ENCODE measurements at places on chromosomes 7 and 10.

DNA sequence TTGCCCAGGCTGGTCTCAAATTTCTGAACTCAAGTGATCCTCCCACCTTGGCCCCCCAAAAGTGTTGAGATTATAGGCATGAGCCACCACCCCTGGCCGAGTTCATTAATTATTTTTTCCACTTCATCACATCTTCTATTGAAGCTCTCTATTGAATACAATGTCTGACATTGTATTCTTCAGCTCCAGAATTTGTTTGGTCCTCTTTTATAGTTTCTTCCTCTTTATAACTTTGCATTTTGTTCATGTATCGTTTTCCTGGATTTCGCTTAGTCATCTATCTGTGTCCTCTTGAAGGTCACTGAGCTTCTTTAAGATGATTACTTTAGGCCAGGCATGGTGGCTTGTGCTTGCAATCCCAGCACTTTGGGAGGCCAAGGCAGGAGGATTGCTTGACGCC, 30.2 kb downstream of the NOM1 start:
- DNase-seq, result no peak

GRCh38 chr7:44448922-44449583, 41.4 kb downstream of the NUDCD3 start:
- DNase-seq, result no peak

GRCh38 chr7:2060701-2061100, 172.0 kb downstream of the MAD1L1 start:
- no peak for DNase-seq

DNA sequence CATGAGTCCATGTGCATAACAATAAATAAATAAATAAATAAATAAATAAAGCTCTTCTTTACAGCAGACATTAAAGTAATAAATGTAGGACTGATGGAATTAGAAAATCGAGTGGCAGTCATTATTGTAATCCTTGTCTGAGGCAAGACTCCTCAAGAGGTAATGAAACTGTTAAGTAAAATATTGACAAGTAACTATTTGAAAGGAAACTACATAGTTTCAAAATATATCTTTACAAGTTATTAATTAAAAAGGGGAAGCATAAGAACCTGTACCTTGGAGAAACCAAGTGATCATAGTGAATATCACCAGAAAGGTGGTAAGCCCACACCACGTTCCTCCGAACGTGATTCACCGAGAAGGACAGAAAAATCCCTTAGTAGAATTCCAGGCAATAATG, 285.6 kb upstream of the SORCS1 start:
- no peak for DNase-seq

- DNase-seq, result no peak
Observed at GRCh38 chr7:110541962-110542361, 549.0 kb upstream of the LRRN3 start.

DNA sequence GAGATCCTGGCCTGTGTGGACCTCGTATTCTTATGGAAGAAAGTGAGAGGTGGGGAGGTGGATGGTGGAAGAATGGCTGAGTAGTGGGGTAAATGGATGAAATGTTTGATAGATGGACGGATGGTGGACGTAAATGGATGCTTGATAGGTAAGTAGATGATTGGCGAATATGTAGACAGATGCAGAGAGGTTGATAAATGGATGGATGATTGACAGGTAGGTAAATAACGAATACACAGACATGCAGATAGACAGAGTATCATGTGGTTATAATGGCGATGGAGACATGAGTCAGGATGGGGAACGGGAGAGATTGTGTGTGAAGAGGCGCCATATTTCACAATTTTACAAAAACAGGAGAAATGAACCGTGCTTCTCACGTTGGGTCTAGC, 219.5 kb downstream of the DIP2C start:
- no peak for DNase-seq

- DNase-seq, result no peak
Observed at GRCh38 chr7:28330384-28331070, 81.8 kb upstream of the CREB5 start.

- no peak for DNase-seq
Observed at GRCh38 chr10:114033566-114033965, 10.1 kb upstream of the ADRB1 start.

DNA sequence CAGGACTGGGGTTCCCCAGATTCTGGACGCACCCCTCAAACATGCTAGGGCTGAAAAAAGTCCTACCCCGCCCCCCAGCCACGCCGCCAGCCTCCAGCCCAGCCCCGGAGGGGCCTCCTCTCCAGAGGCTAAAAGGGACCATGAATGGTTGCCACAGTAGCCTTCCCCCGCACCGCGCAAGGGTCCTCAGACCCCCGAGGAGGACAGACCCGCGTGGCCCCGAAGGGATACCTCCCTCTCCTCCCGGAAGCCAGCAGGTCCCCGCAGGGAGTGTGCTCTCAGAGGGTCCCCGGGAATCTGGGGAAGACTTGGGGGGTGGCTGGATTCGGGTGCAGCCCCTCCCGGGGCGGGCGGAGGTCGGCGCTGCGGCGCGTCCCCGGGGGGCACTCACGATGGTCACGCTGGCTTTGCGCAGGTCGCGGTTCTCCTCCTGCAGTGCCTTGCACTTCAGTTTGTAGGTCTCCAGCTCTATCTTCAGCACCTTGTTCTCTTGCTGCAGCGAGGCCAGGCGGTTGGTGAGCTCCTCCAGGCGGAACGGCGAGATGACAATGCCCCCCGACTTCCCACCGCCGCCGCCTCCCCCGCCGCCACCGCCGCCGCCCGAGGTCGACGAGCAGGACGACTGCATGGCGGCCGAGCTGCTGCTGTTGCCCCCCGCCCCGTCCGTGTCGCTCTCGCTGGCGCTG, 482 bp downstream of the CCDC6 start:
- no peak for DNase-seq

GRCh38 chr7:26480156-26480555, 188.5 kb downstream of the SNX10 start:
- no peak for DNase-seq

GRCh38 chr7:106679153-106679931, 18.4 kb upstream of the CCDC71L start:
- no peak for DNase-seq

GRCh38 chr10:230758-231157, 95.5 kb downstream of the ZMYND11 start:
- no peak for DNase-seq

- DNase-seq, result no peak
Observed at GRCh38 chr10:70088308-70088698, 35.7 kb downstream of the MACROH2A2 start.

- DNase-seq, result no peak
Observed at GRCh38 chr10:18164748-18165361, 24.6 kb downstream of the CACNB2 start.

- no peak for DNase-seq
Observed at GRCh38 chr10:95628786-95629185, 27.7 kb downstream of the ALDH18A1 start.

GRCh38 chr7:86844608-86845007, 200.9 kb downstream of the GRM3 start:
- no peak for DNase-seq

DNA sequence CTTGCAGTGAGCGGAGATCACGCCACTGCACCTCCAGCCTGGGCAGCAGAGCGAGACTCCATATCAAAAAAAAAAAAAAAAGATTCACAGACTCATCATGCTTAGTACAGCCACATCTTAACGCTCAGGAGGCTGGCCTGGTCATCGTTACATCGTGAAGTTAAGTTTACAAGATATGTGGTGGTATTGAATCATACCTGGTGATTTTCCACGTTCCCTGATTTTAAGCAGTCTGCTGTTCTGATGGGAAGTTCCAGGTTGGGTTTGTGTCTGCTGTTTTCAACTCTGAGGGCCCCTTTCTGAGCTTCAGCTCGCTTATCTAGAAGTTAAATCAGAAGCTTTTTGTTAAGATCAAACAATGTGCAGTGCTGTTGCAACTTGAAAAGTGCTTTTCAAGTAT, 6.9 kb downstream of the PPP2R2D start:
- no peak for DNase-seq

GRCh38 chr7:127692200-127692599, 40.2 kb downstream of the SND1 start:
- no peak for DNase-seq

- DNase-seq, result no peak
Observed at GRCh38 chr7:151081170-151082101, 827 bp upstream of the FASTK start.
